ENCODE measurements at places on chromosomes 7 and 10.

DNA sequence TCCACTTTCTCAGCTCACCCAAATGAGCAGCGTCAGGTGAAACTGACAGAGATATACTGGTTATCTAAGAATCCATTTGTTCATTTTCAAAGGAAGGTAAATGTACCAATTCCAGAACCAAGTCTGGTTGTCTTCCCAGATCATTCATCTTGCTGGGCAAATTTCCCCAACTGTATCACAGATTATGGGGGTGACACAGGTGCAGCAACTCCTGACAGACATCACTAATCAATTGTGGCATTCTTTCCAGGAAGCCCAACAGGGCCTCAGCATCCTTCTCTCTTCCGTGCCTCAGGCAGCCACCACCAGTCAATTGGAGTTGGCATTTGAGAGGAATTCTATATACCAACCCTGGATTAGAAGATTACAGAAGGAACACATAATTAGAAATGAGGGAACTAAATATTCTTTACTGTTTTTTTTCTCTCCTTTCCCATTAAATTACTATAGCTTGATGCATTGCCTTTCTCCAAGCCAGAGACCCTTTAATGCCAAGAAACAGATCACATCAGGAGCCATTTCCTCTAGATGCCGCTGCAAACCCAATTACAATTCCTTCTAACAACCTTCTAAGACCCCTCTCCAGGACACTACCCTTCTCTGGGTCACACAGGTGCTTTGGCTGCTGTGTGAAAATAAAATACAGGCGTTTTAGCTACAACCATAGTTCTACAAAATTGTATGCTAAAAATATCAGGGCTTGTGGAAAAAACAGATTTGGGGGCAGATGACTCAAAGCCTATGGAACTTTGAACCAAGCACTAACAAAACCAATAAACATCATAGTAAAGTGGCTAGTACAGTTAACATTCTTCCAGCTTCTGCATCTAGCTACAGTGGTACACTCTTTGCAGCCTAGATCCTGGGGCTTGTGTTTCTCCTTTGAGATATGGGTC lies 291.6 kb downstream of the RNLS start:
- no peak for DNase-seq

DNA sequence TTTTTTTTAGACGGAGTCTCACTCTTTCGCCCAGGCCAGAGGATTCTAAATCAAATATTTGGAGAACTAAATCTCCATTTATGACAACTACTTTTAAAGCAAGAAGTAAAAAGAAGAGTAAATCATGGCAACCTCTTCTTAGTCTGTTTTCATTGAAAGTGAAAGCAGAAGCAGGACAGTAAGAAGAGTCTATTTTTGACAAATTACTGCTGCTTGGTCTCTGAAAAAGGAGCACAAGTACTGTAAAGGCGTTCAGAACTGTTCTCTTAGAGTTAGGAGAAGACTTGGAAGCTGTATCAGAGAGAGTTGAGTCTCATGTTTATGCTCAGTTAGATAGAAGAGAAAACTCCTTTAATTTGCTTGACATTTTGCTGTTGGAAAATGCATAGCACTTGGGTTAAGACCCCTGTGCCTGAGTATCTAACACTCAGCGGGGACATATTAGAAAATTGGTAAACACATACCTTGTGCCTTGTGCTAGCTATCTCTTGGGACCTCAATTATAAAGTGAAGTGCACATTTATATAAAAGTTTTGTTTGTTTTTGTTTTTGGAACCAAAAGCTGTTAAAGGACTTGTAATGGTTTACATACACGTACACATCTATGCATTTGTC lies 433.0 kb downstream of the ANKRD7 start:
- DNase-seq, result no peak

DNA sequence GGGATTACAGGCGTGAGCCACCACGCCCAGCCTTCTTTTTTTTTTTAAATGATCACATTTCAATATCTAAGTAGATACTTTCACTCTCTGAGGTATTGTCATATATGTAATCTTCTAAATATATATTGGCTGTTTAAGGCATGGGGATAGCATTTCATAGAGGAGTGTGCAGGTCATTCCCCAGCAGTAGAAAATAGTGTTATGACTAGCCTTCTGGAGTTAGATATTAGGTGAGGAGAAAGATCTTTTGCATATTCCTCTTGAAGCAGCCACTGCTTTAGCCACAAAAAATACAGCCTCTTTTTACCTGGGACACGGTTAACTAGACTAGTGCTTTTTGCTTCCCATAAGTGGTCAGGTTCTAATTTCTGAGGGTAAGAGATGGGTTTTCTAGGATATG lies 28.9 kb downstream of the ADD3 start:
- DNase-seq, result no peak

GRCh38 chr10:22606164-22606614 lies 108.2 kb downstream of the PIP4K2A start:
- DNase-seq, result no peak

GRCh38 chr7:75055830-75056772 lies 17.5 kb downstream of the RCC1L start:
- peak; percentile 70 for DNase-seq
